Suprapubic skin (tissue), 4 donors: ENCODE measurements at places on chromosomes 1 and 21. TPM values are rescaled to one million over a fixed set of nuclear protein-coding genes. Genes with fewer than 3 reads are reported as not detected.

MFAP2 gene
- total RNA-seq: 5.6 TPM

FABP3 gene
- total RNA-seq: 5.6 TPM

SYDE2 gene
- 8.4 TPM for total RNA-seq

OR6N1 gene
- not detected for total RNA-seq

MMP23B gene
- 2.7 TPM for total RNA-seq

PTGER3 gene
- total RNA-seq: 48.3 TPM

KDF1 gene
- total RNA-seq: 39.3 TPM

OR2T35 gene
- total RNA-seq: not detected

DR1 gene
- 56.3 TPM for total RNA-seq

DNA sequence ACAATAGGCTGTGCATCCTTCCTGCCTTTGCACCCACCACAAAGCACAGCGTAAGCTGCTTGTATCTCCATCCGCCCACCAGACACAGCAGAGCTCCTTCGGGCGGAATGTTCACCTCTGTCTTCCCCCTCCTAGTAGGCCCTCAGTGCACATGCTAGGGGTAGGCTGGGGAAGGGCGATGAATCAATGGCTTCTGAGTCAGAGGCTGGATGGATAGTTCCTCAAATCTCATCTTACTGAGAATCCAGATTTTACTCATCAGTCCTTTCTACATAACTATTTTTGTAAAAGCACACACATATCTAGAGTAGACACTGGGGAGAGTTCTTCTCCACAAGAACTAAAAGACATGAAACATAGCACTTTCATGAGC lies 73.8 kb downstream of the BCAR3 start:
- no peak for DNase-seq

GRCh38 chr1:155834296-155834926 lies 22.6 kb downstream of the GON4L start:
- DNase-seq: no peak

DNA sequence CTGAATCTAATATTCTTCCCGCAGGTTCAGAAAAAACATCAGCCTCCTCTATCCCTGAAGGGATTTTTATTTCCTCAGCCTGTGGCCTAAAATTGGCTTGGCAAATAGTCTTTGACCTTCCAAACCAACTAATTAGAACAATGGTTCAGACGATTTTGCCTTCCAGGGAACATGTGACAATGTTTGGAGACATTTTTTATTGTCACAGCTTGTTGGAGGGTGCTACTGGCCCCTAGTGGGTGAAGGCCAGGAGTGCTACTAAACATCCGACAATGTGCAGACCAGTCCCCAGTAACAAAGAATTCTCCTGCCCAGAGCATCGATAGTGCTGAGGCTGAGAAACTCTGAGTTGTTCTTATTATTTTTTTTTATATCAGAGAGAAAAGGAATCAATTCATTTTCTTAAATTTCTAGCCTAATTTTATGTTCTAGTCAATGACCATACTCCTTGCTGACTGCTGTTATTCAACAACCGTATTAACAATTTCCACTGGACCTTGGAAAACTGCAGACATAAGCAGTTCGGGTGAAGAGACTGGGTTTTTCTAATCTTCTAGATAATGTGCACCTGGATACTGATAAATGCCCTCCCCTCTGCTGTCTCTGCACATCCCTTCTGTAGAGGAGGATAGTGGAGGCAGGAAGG lies 280.7 kb downstream of the LMX1A start:
- no peak for DNase-seq

- DNase-seq: peak; percentile 78
These were observed at the start of the genes HSF2BP and RRP1B for GRCh38 chr21:43659136-43660000. Gene HSF2BP, minus strand, starts transcription at chr21:43659488. Its CDS starts 1,392 bp downstream, at chr21:43658096. Gene RRP1B, plus strand, starts transcription at chr21:43659560. Its CDS starts 105 bp downstream, at chr21:43659665.

GRCh38 chr21:39854572-39854971 lies 12.7 kb upstream of the PCP4 start:
- no peak for DNase-seq

DNA sequence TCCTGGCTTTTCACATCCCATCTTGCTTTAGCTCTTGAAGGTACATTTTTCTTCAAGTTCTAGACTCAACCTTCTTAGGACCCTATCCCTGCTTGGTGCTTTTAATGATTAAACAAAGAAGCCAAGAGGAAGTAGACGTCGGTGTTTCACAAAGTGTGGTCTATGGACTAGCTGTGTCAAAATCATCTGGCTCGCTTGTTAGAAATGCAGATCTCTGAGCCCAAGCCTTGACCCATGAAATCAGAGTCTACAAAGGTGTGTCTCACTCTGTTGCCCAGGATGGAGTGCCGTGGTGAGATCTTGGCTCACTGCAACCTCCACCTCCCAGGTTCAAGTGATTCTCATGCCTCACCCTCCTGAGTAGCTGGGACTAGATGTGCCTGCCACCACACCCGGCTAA lies 295.5 kb upstream of the KAZN start:
- DNase-seq: no peak

- DNase-seq: no peak
These were observed 233.8 kb downstream of the RHOU start for GRCh38 chr1:228968891-228969606.

GRCh38 chr1:156816561-156817328 lies at the start of gene SH2D2A:
Gene SH2D2A, minus strand, starts transcription at chr1:156816848. Its CDS starts 140 bp downstream, at chr1:156816708.
- no peak for DNase-seq

GRCh38 chr1:92399076-92399475 lies 87.6 kb downstream of the GFI1 start:
- DNase-seq: no peak
